Mesenchymal stem cell (in vitro differentiated cells and primary cell): ENCODE measurements at places on chromosomes 13 and 19.
A peak's percentile ranks its signal among the peaks of the same experiment; 100 is the strongest.

- no peak overlapping the region for H3K4me3 ChIP-seq
- peaks cover 3% of the 10 kb centered on the region for H3K4me1 ChIP-seq
- H3K27me3 ChIP-seq: no peaks in the 10 kb centered on the region
- H3K27ac ChIP-seq: peak overlapping the region; percentile 65
- DNase-seq: peak; percentile 97
Measured at GRCh38 chr19:44111910-44112463, 1.2 kb upstream of the ZNF225 start.

DNA sequence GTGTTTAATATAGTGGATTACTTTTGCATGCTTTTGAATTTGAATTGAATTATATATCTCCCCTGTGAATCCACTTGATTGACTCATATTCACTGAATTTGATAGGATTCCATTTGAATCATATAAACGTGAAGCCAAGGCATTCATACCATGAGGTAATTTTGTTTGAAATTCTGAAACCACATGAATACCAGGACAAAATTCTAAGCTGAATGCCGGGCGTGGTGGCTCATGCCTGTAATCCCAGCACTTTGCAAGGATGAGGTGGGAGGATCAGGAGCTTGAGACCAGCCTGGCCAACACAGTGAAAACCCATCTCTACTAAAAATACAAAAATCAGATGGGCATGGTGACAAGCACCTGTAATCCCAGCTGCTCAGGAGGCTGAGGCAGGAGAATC is 4.4 kb downstream of the ZNF793 start:
- no peak for DNase-seq
- H3K4me1 ChIP-seq: peaks cover 1% of the 10 kb centered on the region
- no peak overlapping the region for H3K27ac ChIP-seq

- peak within 1 kb of the TSS; percentile 90 for H3K4me3 ChIP-seq
- DNase-seq: peak; percentile 93
- peak within 1 kb of the TSS; percentile 78 for H3K27ac ChIP-seq
- no peaks in the 10 kb centered on the region for H3K4me1 ChIP-seq
- H3K36me3 ChIP-seq: no peaks in the 10 kb centered on the region
Measured at GRCh38 chr13:32315238-32316027, at the start of the genes BRCA2 and ZAR1L. TSS of gene BRCA2 (plus strand) at chr13:32315508. CDS start at chr13:32316461, 953 bp downstream. TSS of gene ZAR1L (minus strand) at chr13:32315363. CDS start at chr13:32311925, 3,438 bp downstream.

DNA sequence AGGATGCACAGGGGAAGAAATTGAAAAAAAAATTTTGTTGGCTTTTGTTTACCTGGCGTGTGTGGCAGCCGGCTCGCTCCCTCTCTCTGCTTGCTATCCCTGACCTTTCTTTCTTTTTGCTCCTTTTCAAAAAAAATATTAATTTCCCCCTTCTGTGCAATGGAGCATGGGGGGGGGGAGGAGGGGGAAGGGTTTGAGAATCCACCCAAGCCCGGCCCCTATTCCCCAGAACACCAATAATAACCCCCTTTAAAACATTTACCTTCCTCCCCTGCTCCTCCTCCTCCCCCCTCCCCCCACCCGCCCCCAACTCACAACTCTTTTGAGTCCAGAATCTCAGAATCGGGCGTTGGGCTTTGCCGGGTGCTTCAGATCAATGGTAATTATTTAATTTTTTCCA is 28.4 kb downstream of the NFIX start:
- no peak overlapping the region for H3K27ac ChIP-seq
- H3K4me3 ChIP-seq: no peak overlapping the region
- peaks cover 20% of the 10 kb centered on the region for H3K4me1 ChIP-seq
- no peak for DNase-seq
- no peaks in the 10 kb centered on the region for H3K36me3 ChIP-seq

DNA sequence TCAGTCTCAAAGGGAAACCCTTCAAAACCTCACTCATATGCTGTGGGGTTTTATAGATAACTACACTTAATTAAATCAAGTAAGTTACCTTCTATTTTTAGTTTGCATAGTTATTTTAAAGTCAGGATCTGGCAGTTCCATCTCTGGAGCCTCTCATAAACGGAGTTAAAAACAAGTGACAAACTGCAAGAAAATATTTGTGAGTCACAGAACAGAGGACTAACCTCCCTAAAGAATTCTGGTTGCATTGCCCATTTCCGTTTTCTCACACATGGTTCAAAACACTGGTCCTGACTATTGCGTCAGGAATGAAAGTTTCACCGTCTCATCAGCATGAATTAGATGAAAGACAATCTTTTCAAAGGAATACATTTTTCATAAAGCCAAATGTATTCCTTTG is 10.6 kb downstream of the RXFP2 start:
- DNase-seq: peak; percentile 80
- no peaks in the 10 kb centered on the region for H3K27me3 ChIP-seq
- no peak overlapping the region for H3K4me3 ChIP-seq
- no peak overlapping the region for H3K27ac ChIP-seq

DNA sequence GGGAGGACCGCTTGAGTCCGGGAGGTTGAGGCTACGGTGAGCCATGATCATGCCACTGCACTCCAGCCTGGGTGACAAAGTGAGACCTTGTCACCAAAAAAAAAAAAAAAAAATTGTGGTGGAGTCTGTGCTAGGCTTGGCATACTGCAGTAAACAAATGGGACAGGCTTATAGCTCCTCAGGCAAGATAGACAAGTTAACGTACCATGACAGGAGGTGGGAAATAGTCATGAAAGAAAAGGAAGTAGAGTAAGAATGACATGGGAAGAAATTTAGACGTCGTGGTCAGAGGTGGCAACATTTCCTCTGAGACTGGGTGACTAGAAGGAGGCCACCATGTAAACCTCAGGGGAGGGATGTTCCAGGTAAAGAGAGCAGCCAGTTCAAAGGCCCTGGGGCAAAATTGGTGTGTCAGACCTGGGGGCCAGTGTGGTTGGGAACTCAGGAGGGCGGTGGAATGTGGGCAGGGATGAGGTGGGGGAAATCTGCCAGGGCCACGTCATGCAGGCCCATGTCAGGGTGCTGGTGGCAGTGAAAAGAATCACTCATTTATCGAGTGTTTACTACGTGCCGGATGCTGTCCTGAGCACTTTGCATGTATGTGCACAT is 5.6 kb downstream of the SNRPA start:
- H3K27ac ChIP-seq: no peak overlapping the region
- H3K4me3 ChIP-seq: no peak overlapping the region
- DNase-seq: no peak
- H3K36me3 ChIP-seq: peaks cover 62% of the 10 kb centered on the region
- H3K4me1 ChIP-seq: peaks cover 27% of the 10 kb centered on the region

GRCh38 chr19:43775299-43775890 is 5.4 kb downstream of the KCNN4 start:
- H3K4me1 ChIP-seq: peaks cover 31% of the 10 kb centered on the region
- no peak overlapping the region for H3K27ac ChIP-seq
- peaks cover 31% of the 10 kb centered on the region for H3K36me3 ChIP-seq
- DNase-seq: no peak
- H3K4me3 ChIP-seq: no peak overlapping the region

- no peaks in the 10 kb centered on the region for H3K27me3 ChIP-seq
- no peak for DNase-seq
- H3K27ac ChIP-seq: no peak overlapping the region
- H3K4me1 ChIP-seq: no peaks in the 10 kb centered on the region
Measured at GRCh38 chr13:75847588-75847987, 211.5 kb downstream of the LMO7 start.

DNA sequence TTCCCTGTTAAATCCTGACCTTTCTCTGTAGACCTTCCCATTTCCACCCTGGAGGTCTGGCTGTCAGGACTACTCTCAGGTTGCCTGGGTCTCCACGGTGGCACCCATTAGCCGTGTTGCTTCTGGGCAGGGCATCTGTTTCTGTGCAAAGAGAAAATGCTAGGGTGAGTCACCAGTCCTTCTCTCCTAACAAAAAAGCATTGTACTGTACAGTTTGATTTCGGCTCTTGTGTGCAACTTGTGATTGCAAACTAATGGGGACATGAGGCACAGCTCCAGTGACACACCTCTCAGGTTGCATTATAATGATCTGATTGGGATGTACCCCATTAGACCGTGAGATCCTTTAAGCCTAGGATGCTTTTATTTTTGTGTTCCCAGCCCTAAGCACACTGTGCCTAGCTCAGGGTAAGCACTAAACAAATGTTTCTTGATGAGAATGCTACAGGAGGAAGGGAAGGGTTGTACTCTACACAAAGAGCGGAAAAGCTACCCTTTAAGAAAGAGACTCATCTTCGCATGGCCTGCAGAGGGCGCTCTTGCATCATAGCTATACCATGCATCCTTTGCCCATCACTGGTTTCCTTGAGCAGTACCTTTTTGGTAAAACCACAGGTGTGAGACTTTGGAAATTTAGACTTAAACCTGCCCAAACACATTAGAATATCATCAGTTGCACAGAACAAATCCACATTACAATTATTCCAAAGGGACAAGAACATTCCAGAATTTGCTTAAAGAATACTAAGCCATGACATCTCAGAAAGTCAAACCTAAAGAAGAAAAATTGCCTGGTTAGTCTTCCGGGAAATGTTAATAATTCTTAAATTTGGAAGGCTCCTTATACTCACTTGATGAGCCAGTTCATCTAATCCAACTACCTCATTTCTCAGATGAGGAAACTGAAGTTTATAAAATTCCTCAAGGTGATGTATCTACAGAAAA is 20.3 kb upstream of the TRIM13 start:
- peaks cover 46% of the 10 kb centered on the region for H3K36me3 ChIP-seq
- no peak overlapping the region for H3K4me3 ChIP-seq
- no peaks in the 10 kb centered on the region for H3K27me3 ChIP-seq
- peak; percentile 68 for DNase-seq
- no peak overlapping the region for H3K27ac ChIP-seq

DNA sequence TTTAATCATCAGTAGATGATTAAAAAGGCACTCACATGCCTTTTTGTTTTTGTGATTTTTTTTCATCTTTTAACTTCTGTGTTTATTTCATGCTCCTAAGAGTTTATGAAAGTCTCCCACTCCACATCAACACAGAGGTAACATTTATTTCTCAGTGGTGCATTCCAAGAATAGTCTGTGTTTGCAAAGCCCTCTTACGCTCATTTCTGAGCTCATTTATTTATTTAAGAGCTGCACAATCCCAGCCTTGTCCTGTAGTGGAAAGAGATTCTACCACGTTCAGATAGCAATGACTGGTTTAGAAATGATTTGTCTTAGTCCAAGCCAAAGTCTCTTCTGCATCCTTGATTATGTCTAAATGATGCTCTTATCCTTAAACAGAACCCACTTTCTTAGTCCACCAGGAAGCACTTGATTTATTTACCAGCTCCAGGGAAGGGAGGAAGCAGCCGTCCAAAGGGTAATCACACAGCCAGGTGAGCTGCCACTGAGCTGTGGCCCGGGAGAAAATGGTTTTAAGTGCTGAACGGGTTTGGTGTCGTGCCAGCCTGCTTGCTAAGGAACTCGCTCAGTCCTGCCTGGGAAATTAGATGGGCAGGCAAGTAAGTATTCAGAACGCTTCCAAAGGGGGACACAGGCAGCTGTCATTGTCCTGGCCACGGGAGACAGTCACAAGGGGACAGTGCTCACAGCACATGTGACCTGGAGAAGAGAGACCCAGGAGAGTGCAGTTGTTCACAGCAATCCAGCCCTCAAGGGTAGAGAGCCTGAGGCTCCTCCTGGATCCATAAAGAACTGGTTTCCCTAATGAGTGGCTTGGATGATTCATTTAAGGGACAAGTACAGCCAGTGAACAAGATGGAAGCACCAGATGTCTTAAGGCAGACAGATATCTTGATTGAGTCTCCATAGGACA is 131.8 kb upstream of the WASF3 start:
- DNase-seq: peak; percentile 60
- peaks cover 5% of the 10 kb centered on the region for H3K27me3 ChIP-seq
- H3K36me3 ChIP-seq: no peaks in the 10 kb centered on the region
- H3K4me1 ChIP-seq: no peaks in the 10 kb centered on the region
- no peak overlapping the region for H3K27ac ChIP-seq

DNA sequence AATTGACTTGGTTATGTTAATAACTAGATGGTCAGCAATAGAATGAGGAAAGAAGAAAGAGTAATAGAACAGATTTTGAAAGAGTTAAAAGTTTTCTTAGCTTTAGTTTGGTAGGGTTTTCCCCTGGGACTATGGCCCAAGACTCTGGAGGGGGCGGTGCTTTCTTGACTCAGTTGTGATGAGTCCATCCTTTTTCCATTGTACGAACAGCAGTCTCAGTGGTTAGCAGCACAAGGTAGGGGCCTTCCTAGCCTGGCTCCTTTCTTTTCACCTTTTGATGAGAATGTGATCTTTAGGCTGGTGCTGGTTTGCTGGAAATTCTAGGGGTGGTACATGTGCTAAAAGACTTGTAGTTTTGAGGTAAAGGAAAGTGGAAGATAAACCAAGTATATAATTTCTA is 38.8 kb downstream of the ZNF506 start:
- no peaks in the 10 kb centered on the region for H3K27me3 ChIP-seq
- DNase-seq: no peak
- peaks cover 38% of the 10 kb centered on the region for H3K36me3 ChIP-seq
- no peak overlapping the region for H3K27ac ChIP-seq
- no peaks in the 10 kb centered on the region for H3K4me1 ChIP-seq
- no peak overlapping the region for H3K4me3 ChIP-seq

- no peaks in the 10 kb centered on the region for H3K36me3 ChIP-seq
- no peak overlapping the region for H3K4me3 ChIP-seq
- DNase-seq: no peak
- H3K27me3 ChIP-seq: peaks cover 45% of the 10 kb centered on the region
Measured at GRCh38 chr19:17641181-17641580, 47.0 kb downstream of the UNC13A start.

DNA sequence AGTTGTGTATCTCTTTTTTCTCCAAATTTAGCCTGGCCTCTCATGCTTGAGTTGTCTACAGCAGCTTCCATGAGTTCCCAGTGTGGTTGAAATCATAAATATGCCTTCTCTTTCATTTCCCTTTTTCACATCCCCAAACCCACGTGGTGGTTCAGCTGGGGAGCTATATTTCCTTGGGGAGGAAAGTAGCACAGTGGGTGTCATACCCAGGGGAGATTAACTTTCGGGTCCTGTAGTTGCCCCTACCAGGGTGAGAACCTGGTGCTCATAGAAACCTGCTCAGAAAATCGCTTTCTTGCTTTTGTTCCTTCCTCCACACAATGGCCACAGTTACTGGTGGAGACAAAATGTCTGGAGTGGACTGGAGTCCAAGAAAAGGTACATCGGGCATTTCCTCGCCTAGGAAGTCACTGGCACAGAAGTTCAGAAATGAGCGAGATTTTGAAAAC is 7.0 kb upstream of the LILRA4 start:
- H3K4me3 ChIP-seq: no peak overlapping the region
- DNase-seq: no peak
- H3K36me3 ChIP-seq: no peaks in the 10 kb centered on the region

GRCh38 chr13:46181377-46181839 is 569 bp downstream of the LCP1 start:
- H3K27me3 ChIP-seq: no peaks in the 10 kb centered on the region
- no peak overlapping the region for H3K27ac ChIP-seq
- H3K4me3 ChIP-seq: no peak overlapping the region
- no peak for DNase-seq
- no peaks in the 10 kb centered on the region for H3K36me3 ChIP-seq

DNA sequence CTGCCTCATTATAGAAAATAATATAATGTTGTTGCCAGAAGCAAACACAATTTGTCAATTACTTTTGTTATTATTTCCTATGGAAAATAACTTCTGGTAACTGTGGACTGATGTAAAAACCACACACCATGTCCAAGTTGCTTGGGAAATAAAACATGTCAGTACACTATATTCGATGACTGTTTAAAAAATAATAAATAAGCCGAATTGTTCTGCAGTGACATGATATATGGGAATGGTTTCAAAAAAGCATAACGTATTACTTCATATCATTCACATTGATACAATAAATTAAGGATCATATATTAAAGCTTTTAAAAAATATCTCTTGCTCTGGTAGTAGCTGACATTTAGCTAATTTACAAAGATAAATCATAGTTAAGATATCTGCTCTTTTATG is 2062.1 kb downstream of the PCDH9 start:
- H3K36me3 ChIP-seq: no peaks in the 10 kb centered on the region
- no peaks in the 10 kb centered on the region for H3K4me1 ChIP-seq
- no peak overlapping the region for H3K4me3 ChIP-seq
- no peaks in the 10 kb centered on the region for H3K27me3 ChIP-seq
- DNase-seq: no peak
